Stimulated activated naive CD8-positive, alpha-beta T cell treated with anti-CD3 and anti-CD28 coated beads, Interleukin-15, amount 100 ng/mL, for 72 hours (primary cell): ENCODE measurements at places on chromosomes 3 and 15.

DNA sequence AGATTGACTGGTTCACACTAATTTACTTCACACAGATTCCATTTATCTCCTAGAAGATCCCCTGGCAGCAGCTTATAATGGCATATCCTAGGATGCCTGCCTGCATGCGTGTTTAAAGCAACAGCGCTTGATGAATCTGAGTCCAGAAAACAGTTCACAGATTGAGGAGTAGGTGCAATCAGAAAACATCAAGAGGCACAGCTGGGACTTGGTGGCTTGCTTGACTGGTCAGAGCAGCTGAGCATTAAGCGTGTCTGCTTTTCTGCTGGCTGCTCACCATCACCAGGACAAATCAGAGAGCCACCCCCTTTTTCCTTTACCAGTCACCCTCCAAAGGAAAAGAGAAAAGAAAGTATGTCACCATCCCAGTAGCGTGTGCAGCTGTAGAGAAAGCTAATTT lies 223.6 kb downstream of the WDR72 start:
- DNase-seq: no peak

- no peak for DNase-seq
These were observed 109.4 kb downstream of the FILIP1L start for GRCh38 chr3:100004931-100005330.

GRCh38 chr3:135448520-135448919 lies 517.0 kb upstream of the PPP2R3A start:
- DNase-seq: no peak

DNA sequence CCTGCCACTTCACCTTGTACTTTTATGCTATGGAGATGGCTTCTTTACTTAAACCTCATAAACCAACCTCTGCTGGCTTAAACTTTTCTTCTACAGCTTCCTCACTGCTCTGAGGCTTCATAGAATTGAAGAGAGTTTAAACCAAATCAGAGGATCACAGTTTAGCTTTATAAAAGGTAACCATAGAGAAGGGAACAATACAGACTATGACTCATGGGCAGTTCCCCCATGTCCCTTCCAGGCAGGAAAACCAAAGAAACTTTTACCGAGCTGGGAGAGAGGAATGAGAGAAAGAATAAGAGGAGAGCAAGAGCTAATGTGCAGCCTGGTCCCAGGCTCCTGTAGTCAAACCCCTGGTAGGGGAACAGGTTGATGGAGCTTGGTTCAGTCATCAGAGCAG lies 53.9 kb upstream of the NEDD4 start:
- no peak for DNase-seq
